Activated CD4-positive, alpha-beta T cell treated with anti-CD3 and anti-CD28 coated beads for 24 hours (primary cell): ENCODE measurements at places on chromosomes 2 and 18.

DNA sequence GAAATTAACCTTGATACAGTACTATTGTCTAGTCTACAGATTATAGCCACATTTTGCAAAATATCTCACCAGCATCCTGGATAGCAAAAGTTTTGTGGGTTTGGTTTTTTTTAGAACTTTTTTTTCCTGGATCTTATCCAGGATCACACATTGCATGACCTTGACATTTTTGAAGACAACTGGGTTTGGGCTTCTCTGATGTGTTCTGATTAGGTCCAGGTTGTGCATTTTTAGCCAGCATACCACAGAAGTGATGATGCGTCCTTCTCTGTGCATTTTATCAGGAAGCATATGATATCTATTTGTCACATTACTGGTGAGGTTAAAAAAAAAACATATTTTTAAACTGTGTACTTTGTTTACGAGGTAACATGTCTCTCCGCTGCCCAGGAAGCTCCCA lies 221.0 kb upstream of the OSR1 start:
- no peak for DNase-seq

DNA sequence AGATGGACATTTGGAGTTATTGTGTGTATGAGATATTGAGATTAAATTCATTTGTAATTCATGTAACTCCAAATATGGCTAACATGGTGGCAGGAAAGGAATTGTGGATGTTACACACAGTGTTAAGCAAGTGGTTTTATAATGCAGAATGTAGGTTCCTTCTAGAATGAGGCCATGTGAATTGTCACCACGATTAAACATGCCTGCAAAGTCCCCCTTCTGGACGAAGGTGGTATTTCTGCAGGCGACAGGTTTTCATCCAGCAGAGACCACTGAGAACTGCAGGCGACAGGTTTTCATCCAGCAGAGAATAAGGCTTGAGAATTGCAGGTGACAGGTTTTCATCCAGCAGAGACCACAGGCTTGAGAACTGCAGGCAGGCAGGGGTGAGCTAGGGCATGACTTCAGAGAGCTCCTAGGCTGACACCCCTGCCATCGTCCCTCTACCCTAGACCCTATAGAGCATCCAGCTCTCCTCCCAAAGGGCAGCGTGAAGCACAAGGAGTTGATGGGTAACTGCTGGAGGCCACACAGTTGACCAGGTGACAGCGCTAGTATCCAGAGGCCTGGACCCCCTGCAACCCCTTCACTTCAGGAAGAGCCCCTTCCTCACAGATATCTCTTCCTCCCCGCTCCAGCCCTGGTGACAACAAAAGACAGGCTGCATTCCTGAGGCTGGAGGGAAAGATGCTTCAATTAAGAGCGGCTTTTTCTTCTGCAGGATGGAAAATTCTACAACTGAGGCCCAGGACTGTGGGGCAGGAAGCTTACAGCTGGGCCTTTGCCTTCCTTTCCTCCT lies 175.8 kb downstream of the LOXHD1 start:
- peak; percentile 27 for DNase-seq

DNA sequence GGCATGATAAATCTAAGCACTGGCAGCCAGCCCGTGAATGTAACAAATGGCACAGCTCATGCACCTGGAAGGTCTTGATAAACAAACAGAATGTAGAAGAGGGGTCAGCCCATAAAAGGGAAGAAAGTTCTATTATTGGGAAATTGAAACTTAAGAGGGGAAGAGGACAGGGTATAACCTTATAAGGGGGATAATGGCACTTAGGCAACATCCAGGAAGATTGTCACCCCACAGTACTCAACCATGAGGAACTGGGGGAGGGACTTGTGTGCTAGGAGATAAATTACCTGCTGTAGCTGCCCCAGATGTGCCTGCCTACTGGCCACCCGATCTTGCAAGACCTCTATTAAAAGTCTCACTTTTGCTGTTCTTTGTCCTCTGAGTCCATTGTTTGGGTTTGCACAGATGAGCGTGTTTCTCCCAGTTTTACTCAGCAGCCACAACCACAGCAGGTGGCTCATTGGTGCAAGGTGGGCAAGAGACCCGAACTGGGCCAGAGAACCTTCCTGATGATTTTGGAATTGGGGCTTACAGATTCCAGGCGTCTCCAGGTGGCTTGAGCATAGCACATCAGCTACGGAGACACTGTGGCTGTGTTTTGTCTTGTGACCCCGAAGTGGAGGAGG lies 79.0 kb upstream of the TAF1B start:
- no peak for DNase-seq

DNA sequence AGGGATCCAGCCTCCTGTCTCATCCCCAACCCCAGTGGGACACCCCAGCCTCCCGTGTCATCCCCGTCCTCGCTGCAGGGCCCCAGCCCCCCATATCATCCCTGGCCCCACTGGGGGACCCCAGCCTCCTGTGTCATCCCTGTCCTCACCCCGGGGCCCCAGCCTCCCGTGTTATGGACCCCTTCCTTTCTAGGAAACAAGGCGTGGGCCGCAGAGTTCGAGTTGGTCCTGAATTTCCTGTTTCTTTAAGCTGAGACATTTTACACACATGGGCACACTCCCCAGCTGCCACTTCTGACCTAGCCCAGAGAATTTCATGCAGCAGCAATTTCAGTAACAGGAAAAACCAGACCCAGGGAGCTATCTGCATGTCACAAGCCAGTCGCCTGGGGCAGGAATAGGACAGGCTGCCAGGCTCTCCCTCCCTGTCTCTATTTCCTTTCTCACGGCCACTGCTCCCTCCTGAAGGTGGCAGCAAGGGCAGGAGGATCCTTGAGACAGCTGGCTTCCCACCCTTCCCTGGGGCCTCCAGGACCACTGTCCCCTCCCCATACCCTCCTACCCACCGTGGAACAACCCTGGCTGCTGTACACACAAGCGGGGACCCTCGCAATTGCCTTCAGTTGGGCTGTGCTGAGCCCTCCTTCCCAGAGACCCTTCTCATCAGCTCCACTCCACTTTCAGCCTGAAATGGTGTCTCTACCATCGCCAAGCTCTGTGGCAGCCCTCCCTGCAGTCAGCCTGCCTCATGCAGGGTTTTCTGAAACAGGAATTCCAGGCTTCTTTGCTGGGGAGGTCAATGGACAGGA lies 141.9 kb upstream of the ID2 start:
- no peak for DNase-seq

DNA sequence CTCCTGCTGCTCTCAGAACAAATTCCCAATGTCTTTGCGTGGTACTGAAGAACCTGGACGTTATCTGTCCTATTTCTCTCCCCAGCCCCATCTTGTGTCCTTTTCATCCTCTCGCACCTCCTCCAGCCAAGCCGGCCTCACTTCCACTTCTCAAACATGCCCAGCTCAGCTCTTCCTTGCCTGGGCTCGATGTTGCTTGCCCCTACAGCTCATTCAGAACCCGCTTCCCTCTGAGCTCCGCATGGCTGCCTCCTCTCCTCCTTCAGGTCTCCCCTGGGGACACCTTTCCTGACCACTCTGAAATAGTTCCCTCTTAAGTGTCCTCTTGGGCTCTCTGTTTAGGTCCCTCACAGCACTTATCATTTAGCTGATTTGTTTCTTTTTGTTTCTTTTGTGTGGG lies 6.7 kb upstream of the SMARCAL1 start:
- no peak for DNase-seq

DNA sequence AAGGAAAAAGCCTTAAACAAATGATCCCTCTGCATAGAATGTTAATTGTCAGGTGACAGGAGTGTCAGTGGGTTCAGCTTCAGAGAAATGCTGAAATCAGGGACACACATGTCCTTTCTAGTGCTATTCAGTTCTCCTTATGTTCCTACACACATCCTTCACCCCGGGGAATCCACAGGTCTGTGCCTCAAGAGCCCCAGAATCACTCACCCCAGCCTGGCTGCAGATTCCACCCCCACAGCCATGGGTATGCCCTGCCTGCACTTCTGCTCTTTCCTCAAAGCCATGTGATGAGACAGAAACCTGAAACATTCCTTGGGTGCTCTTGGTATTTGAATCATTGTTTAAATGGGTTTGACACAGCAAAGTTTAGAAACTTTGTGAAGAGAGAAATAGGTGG lies 27.4 kb upstream of the FZD7 start:
- DNase-seq, result no peak

- DNase-seq, result no peak
Measured at GRCh38 chr2:210557721-210558120, 1.3 kb downstream of the CPS1 start.

GRCh38 chr2:25088817-25089516 lies 47.1 kb downstream of the EFR3B start:
- no peak for DNase-seq

- no peak for DNase-seq
Measured at GRCh38 chr18:34758378-34758948, 48.4 kb downstream of the DTNA start.

- no peak for DNase-seq
Measured at GRCh38 chr2:43486603-43487002, 109.2 kb downstream of the THADA start.

DNA sequence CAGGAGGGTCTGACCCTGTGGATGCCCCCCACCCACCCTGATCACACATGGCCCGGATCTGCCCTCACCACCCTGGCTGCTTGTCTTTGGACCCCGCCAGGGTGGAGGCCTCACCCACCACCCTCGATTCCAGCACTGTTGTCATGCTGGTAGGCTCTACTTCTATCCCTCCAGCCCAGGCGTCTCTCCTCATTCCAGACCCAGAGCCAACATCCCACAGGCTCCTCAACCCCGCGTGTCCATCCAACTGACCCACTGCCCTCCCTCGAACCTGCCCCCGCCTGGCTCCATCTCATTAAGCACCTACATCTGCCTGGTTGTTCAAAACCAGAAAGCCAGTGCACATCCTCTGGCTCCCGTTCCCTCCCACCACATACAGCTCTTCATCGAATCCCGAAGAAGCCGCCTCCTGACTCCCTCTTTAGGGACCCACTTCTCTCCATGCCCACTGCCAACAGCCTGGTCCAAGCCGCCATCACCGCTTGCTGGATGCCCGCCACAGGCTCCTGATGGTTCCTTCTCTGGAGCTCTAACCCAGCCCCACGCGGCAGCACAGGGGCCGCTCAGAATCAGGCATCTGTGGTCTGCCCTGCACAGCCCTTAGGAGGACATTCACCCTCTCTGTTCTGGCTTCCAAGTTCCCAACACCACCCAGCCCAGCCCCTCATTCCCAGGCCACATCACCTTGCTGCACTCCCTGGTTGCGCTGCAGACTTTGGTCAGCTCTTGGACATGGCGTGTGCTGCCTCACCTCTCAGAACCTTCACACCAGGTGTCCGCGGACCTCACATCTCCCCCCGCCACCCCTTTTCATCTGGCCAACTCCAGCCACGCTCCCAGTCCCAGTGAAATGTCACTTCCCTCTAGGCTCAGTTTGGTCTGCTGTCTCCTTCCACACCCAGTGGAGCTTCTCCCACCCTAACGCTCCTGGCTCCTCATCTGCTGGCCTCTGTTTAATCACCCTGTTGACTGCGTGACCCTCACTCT lies 43.0 kb downstream of the EMX1 start:
- no peak for DNase-seq

DNA sequence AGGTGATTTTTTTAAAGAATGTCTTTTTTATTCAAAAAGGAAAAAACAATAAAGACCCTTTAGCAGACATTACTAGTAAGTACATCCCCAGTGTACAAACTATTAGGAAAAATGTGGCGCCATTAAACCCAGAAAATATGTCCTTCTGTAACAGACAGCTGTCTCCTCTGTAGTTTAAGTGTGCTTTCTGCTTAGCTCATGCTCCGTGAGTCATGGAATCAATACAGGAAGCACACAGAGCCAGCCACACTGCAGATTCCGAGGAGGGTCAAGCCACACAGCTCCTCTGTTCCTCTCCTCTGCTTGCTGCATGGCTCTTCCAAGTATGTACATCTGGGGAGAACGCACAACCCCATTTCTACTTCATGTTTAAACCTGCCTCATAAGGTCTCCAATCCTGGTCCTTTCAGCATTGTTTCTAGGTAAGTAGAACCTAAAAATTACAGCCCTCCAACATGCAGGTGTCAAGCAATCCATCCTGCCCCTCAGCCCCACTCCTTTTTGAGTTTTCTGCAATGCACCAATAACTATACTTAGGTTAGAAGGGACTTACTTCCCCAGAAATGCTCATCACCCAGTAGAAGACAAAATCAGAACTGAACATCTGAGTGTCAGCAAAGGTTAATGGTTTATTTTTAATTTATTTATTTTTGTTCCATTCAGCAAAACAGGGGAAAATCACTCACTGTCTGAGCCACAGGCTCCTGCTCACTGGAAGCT lies 37.5 kb downstream of the ACVR1 start:
- no peak for DNase-seq

DNA sequence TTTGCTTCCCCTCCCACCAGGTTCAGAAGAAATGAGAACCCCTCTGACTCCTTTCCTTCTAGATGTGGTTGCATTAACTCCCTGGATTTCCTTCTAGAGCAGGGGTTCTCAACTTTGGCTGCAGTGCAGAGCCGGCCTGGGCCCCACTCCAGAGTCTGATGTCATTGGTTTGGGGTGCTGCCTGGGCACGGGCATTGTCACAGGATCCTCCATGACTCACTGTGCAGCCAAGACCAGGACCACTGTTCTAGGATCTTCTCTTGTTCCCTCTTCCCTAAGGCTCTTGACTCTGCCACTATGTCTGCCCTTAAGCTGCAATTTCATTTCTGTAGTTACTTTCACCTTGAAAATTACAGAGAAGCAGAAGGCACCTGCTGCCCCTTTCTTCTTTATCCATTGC lies 31.8 kb downstream of the TBC1D8 start:
- no peak for DNase-seq

DNA sequence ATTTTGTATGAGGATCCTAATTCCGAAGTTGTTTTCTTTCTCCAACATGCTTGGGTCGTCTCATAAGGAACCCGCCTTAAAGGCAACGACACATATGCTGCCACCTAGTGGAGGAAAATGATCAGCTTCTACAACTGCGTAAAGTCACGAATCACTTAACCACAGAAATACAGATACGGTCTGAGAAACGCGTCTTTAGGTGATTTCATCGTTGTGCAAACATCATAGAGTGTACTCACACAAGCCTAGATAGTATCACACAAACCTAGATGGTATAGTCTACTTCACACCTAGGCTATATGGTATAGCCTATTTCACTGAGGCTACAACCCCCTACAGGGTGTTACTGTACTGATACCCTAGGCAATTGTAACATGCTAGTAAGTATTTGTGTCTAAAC lies 13.1 kb downstream of the GNLY start:
- DNase-seq, result peak; percentile 20
